Osteoblast (primary cell): ENCODE measurements at places on chromosomes 2 and 18. TPM values are rescaled to one million over a fixed set of nuclear protein-coding genes. Genes with fewer than 3 reads are reported as not detected.
A peak's percentile ranks its signal among the peaks of the same experiment; 100 is the strongest.

TGIF1 gene
- total RNA-seq, result 126 and 150 TPM in 2 replicates

ABCG5 gene
- not detected in 2 replicates for total RNA-seq

LCT gene
- under 0.01 TPM in 2 replicates for total RNA-seq

HOXD13 gene
- total RNA-seq, result not detected in 2 replicates

DNA sequence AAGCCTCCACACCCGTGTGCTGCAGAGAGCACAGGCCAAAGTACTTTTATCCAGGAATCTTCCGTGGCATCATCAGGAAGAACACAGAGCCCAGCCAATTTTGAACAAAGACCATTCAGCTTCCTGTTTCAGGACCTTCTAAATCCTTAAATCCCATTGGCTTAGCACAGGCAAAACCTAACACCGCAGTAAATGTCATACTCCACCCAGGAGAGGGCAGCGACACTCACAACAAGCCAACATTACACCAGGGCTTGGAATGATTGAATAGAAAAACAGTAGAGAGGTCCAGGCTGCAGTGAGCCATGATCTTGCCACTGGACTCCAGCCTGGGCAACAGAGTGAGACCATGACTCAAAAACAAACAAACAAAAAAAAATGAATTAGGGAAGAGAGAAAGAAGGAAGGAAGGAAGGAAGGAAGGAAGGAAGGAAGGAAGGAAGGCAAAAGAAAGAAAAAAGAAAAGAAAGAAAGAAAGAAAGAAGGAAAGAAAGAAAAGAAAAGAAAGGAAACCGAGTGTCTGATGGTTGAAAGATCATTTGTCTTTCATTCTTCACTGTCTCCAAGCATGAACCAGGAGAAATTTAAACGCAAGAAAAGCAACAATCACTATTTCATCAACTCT lies 144.6 kb upstream of the SATB2 start:
- peak; percentile 84 for DNase-seq

GRCh38 chr2:31983762-31984467 lies 26.9 kb downstream of the MEMO1 start:
- DNase-seq, result peak; percentile 17

GRCh38 chr18:70376914-70377258 lies 88.0 kb downstream of the SOCS6 start:
- no peak for DNase-seq

GRCh38 chr2:31698722-31699121 lies 118.0 kb upstream of the SRD5A2 start:
- no peak for DNase-seq

DNA sequence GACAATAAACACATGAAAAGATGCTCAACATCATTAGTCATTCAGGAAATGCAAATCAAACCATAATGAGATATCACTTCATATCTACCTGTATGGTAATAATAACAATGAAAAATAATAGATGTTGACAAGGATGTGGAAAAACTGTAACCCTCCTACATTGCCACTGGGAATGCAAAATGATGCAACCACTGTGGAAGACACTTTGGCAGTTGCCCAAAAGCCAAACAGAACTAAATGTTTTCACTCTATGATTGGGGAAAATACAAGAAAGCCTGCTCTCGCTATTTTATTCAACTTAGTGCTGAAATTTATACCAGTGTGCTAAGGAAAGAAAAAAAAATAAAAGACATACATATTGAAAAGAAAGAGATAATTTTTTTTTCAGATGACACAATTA lies 934.5 kb downstream of the CNTNAP5 start:
- DNase-seq, result no peak

DNA sequence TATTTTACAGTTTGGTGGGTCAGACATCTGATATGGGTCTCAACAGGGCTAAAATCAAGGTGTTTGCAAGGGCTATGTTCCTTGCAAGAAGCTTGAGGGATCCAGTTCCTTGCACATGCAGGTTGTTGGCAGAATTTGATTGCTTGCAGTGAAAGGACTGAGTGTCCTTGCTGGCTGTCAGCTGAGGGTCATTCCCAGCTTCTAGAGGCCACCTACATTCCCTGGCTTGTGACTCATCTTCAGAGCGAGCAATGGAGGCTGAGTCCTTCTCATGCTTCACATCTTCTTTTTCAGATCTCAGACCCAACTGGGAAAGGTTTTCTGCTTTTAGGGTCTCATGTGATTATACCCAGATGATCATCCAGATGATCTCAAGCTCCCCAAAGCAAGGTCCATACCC lies 12.4 kb downstream of the MEX3C start:
- no peak for DNase-seq

DNA sequence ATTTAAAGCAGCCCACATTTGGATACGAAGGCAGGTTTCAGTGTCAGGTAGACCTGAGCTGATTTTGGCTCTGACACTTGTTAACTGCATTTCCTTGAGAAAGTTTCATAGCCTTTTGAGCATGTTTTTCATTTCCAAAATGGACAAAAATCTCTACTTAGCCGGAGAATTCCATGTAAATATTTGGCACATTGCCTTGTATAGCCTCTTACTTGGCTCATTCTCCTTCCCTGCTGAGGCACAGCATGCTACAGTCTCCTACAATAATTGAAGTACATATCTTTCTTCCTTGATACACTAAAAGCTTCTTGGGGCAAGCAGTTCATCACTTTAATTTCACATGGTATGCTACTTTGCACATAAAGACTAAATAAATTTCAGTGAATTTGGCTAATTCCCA lies 772.2 kb upstream of the CHAC2 start:
- no peak for DNase-seq

GRCh38 chr2:98185801-98186200 lies 98.8 kb downstream of the VWA3B start:
- DNase-seq, result no peak

DNA sequence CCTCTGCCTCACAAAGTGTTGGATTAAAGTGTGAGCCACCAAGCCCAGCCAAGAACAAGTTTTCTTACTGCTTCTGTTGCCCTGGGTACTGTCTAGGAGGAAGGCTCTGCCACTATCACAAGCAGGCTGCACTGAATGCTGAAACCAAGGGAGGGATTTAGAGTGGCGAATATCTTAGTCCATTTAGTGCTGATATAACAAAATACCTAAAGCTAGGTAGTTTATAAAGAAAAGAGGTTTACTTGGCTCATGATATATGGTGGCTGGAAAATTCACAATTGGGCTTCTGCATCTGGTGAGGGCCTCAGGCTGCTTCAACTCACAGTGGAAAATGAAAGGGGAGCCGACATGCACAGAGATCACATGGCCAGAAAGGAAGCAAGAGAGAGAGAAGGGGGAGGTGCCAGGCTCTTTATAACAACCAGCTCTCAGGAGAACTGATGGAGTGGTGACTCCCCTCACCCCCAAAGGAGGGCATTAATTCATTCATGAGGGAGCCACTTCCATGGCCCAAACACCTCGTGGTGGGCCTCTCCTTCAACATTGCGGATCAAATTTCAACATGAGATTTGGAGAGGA lies 146.0 kb upstream of the SERPINE2 start:
- DNase-seq, result no peak

GRCh38 chr2:60500861-60501260 lies 52.6 kb downstream of the BCL11A start:
- DNase-seq, result no peak
